ENCODE measurements at places on chromosomes 7 and 10.

DNA sequence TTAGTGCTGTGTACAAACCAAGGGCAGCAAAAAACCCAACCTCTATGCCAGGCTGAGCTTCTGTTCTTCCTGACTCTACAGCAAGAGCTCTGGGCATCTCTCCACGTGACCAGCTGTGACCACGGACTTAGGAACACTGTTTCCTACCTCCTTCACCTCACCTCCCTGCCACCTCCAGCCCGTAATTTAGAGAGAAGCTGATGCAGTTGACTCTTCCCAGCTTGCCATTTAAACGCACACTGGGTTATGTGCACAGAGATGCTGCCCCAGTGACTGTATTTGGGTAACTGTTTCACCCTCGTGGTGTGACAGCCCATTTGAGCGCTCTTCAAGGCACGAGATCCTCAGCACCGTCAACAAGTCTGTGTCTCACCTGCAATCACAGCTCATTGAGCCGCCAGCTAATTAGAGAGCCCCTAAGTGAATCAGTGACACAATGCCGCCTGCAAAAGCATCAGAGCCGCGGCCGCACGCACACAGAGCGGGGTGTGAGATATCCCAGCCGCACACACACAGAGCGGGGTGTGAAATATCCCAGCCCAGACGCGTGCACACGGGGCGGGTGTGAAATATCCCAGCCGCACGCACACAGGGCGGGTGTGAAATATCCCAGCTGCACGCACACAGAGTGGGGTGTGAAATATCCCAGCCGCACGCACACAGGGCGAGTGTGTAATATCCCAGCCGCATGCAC lies 319.7 kb downstream of the PTPRN2 start:
- DNase-seq: no peak

GRCh38 chr7:132837529-132837928 lies 244.4 kb downstream of the CHCHD3 start:
- peak; percentile 28 for DNase-seq

DNA sequence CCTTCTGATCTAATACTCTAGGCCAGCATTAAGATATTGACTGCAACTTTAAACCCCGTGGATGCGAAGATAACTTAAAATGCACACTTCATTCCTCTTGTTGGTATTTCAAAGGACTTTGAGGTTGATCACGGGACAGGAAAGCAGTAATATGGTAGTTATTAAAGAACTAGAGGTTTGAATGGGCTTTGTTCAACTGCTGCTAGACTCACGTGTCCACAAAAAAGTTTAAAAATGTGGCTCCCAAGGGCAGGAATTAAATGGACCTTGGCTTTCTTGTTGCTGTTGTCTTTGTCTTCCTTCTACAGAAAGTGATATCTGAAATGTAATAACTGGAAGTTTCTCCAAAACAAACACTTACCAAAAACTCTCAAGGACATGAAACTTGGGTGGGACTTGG lies 186.3 kb downstream of the XPNPEP1 start:
- DNase-seq: no peak

GRCh38 chr10:22010973-22011408 lies 7.5 kb upstream of the DNAJC1 start:
- peak; percentile 58 for DNase-seq

- no peak for DNase-seq
Measured at GRCh38 chr7:140570120-140570519, 70.5 kb downstream of the DENND2A start.

- peak; percentile 86 for DNase-seq
Measured at GRCh38 chr7:121081327-121081936, 92.9 kb downstream of the CPED1 start.

DNA sequence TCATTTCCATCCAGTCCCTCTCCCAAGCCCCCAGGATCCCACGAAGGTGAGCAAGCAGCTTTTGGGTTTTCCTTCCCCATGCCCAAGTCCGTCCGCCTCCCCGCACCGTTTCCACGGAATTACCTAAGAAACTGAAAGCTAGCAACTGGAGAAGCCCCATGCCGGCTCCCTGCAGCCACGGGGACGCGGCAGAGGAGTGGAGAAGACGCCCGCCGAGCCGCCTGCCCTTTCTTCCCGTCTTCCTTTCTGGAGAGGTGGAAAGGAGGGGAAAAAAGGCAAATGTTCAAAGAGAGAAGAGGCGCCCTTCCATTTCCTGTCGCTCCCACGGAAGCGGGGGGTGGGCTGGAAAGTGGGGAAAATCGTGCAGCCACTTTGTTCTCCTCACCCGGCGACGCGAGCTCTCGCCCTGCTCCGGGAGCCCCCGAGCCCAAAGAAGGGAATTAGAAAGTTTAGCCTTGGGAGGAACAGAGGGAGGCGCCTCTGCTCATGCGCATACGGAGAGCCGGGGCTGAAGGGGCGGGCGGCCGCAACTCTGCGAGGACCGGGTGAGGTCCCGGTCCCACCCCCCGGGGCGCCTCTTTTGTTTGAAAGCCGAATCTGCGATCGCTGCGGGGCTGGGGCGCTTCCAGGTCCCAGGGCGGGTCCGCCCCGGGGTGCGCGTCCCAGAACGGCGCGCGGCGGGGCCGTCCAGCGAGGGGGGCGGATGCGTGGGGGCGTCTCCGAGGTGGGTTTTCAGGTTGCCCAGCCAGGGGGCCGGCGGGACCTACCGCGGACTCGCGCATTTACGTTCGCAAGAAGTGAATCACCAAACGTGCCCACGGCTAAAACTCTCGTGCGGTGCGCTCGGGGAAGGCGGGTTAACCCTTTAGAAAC lies at the start of gene LAMB1:
LAMB1 (minus strand) TSS at position 436 of the 873 bp plus-strand sequence; CDS start at position 160, 276 bp downstream.
- DNase-seq: peak; percentile 24

- no peak for DNase-seq
Measured at GRCh38 chr10:7906128-7906527, 87.8 kb downstream of the TAF3 start.

DNA sequence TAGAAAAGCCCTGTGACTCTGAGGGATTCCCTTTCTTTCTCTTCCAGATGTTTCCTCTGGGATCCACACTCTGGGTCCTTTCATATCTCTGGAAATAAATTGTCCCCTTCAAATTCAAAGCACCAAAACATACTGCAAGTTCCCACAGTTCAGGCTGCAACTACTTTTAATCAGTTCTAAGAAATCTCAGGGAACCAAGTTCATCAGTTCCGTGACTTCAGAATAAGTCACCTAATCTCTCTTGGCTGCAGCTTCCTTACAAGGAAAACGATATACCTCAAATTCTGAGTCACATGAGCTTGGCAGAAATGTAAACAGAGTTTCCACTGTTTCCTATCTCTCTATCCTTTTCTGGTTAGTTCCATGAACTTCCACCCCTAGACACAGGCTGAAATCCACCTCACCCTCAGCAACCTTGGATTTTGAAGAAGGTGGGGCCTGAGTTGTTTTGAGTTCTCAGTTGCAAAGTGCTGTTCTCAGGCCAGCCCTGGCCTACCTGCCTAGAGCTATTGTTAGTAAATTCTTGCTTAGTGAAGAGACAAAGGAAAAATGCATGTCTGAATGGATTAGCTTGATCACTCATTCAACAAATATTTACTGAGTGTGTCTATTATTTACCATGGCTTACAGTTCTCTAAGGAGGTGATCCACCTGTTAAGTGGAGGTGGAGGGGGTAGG lies 59.3 kb upstream of the IL6 start:
- no peak for DNase-seq

GRCh38 chr7:84688671-84689070 lies 494.1 kb upstream of the SEMA3A start:
- DNase-seq: peak; percentile 16

GRCh38 chr10:115829521-115830205 lies 443.3 kb downstream of the GFRA1 start:
- no peak for DNase-seq

Data from suppressor macrophage treated with lipopolysaccharide for 4 hours (primary cell).